Pericardium fibroblast (primary cell): ENCODE measurements at places on chromosomes 4 and X. TPM values are rescaled to one million over a fixed set of nuclear protein-coding genes. Genes with fewer than 3 reads are reported as not detected.

CSAG1 gene
- total RNA-seq = not detected in 2 replicates

MAGEC3 gene
- total RNA-seq = not detected in 2 replicates

ZNF630 gene
- 0.26 and 0.58 TPM in 2 replicates for total RNA-seq

MTMR8 gene
- total RNA-seq = not detected in 2 replicates

NAP1L3 gene
- 4.1 and 6.1 TPM in 2 replicates for total RNA-seq

AKAP17A gene
- total RNA-seq = 24.3 and 28.8 TPM in 2 replicates

MOB1B gene
- 5.4 and 6.2 TPM in 2 replicates for total RNA-seq
